ENCODE measurements at places on chromosomes 4 and X. TPM values are rescaled to one million over a fixed set of nuclear protein-coding genes. Genes with fewer than 3 reads are reported as not detected.

DNA sequence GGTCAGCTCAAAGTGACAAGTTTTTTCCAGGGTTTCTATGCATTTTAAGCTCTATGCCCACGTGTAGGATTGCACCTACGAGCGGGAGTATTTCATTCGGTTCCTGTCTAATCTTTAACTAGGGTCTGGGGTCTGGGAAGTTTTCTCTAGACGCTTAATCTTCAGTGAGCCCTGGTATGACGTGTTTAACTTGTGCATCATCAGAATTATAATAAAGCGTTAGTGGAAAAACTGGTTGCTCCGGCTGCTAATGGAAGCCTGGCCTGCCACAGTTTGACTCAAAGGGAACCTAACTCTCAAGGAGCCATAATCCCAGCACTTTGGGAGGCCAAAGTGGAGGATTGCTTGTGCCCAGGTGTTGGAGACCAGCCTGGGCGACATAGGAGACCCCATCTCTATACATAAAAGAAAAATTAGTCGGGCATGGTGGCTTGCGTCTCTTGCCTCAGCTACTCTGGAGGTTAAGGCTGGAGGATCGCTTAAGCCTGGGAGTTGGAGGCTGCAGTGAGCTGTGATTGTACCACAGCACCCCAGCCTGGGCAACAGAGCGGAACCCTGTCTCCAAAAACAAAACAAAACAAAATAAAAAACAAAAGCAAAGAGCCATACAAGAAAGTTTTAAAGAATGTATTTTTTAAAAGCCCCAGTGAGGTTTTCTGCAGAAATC, 30.2 kb downstream of the ARSD start:
- peak overlapping the region; percentile 93 for H3K27ac ChIP-seq
- peak; percentile 24 for DNase-seq
- no peaks in the 10 kb centered on the region for H3K27me3 ChIP-seq
- H3K4me1 ChIP-seq = peaks cover 17% of the 10 kb centered on the region
- peak overlapping the region; percentile 68 for H3K4me3 ChIP-seq

- peak; percentile 77 for DNase-seq
- no peaks in the 10 kb centered on the region for H3K36me3 ChIP-seq
- no peaks in the 10 kb centered on the region for H3K27me3 ChIP-seq
- peaks cover 81% of the 10 kb centered on the region for H3K4me1 ChIP-seq
- peak overlapping the region; percentile 98 for H3K27ac ChIP-seq
- 0 out of 2 replicates have a peak overlapping the region, but pooled peaks have one; percentile 12 for H3K4me3 ChIP-seq
These were observed 159.2 kb downstream of the SPRY1 start for GRCh38 chr4:123555807-123556273.

The NPNT gene
- total RNA-seq = 10.0 TPM

The TRIM75 gene
- total RNA-seq = not detected

DNA sequence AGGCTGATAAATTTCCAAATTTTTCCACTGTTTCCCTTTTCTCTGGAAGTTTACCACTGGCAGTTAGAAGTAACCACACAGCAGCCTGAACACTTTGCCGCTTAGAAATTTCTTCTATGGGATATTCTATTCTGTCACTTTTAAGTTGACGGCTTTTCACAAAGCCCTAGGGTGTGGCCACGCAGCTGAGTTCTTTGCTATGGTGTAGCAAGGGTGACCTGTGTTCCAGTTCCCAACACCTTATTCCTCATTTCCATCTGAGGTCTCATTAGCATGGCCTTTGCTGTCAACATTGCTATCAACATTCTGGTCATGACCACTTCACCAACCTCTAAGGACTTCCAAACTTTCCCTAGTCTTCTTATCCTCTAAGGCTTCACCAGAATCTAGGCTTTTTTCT, 45.4 kb upstream of the NFKB1 start:
- H3K4me3 ChIP-seq = no peak overlapping the region
- H3K27me3 ChIP-seq = no peaks in the 10 kb centered on the region
- no peaks in the 10 kb centered on the region for H3K36me3 ChIP-seq
- H3K4me1 ChIP-seq = no peaks in the 10 kb centered on the region
- H3K27ac ChIP-seq = no peak overlapping the region

GRCh38 chrX:19370061-19370460, 26.3 kb downstream of the PDHA1 start:
- no peaks in the 10 kb centered on the region for H3K36me3 ChIP-seq
- H3K4me3 ChIP-seq = no peak overlapping the region
- no peak for DNase-seq
- no peaks in the 10 kb centered on the region for H3K4me1 ChIP-seq
- H3K27ac ChIP-seq = no peak overlapping the region

- H3K4me1 ChIP-seq = peaks cover 10% of the 10 kb centered on the region
- no peak overlapping the region for H3K27ac ChIP-seq
- no peaks in the 10 kb centered on the region for H3K36me3 ChIP-seq
- no peak for DNase-seq
- no peak overlapping the region for H3K4me3 ChIP-seq
- no peaks in the 10 kb centered on the region for H3K27me3 ChIP-seq
These were observed 143.0 kb downstream of the TSPAN5 start for GRCh38 chr4:98515470-98515809.

The CLDN2 gene
- total RNA-seq = 1.1 TPM

- H3K4me3 ChIP-seq = no peak overlapping the region
- DNase-seq = no peak
- no peak overlapping the region for H3K27ac ChIP-seq
- H3K4me1 ChIP-seq = no peaks in the 10 kb centered on the region
- no peaks in the 10 kb centered on the region for H3K27me3 ChIP-seq
These were observed 367.8 kb upstream of the SLC7A11 start for GRCh38 chr4:138609943-138610350.

- H3K4me3 ChIP-seq = no peak overlapping the region
- H3K4me1 ChIP-seq = peaks cover 21% of the 10 kb centered on the region
- H3K27me3 ChIP-seq = no peaks in the 10 kb centered on the region
These were observed 18.7 kb upstream of the CDKL5 start for GRCh38 chrX:18406531-18407266.

The INTS6L gene
- not detected for total RNA-seq

The CACNA1F gene
- total RNA-seq = not detected

DNA sequence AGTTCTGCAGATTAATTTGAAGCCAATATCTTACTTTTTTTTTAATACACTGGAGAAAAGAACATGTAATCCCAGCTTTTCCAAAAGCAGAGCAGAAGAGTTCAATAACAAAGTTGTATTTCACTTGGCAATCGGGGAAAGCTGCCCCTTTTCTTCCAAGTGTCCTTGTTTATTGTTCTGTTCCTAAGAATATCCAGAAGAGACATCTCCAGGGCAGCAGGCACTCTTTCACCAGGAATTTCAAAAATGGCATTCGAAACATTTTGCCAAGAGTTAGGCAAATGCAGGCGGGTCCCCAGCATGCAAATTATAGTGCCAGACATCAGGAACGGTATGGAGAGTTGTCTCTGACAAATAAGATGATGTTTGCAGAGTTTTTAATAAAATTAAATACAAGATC, 494.5 kb downstream of the BCOR start:
- no peak overlapping the region for H3K4me3 ChIP-seq
- no peak overlapping the region for H3K27ac ChIP-seq
- DNase-seq = no peak
- no peaks in the 10 kb centered on the region for H3K36me3 ChIP-seq
- no peaks in the 10 kb centered on the region for H3K4me1 ChIP-seq
- no peaks in the 10 kb centered on the region for H3K27me3 ChIP-seq

DNA sequence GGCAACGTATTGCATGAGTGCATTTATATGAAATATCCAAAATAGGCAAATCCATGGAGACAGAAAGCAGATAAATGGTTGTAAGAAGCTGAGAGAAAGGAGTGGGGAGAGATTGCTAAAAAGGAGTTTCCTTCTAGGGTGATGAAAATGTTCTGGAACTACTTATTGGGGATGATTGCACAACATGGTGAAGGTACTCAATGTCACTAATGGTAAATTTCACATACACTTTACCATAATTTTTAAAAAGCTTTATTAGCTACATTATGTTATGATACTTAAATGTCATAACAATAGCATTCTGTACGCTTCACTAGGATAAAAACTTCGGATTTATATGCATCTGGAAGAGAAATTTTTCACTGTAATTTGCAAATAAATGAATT, 56.7 kb upstream of the WDR19 start:
- H3K36me3 ChIP-seq = no peaks in the 10 kb centered on the region
- no peak for DNase-seq
- no peaks in the 10 kb centered on the region for H3K4me1 ChIP-seq
- H3K4me3 ChIP-seq = no peak overlapping the region
- no peak overlapping the region for H3K27ac ChIP-seq

GRCh38 chr4:14749910-14750309, 252.4 kb upstream of the CPEB2 start:
- no peaks in the 10 kb centered on the region for H3K4me1 ChIP-seq
- H3K27ac ChIP-seq = no peak overlapping the region
- H3K4me3 ChIP-seq = no peak overlapping the region
- H3K36me3 ChIP-seq = no peaks in the 10 kb centered on the region
- DNase-seq = no peak

The NPY1R gene
- not detected for total RNA-seq

The PRKG2 gene
- total RNA-seq = not detected

DNA sequence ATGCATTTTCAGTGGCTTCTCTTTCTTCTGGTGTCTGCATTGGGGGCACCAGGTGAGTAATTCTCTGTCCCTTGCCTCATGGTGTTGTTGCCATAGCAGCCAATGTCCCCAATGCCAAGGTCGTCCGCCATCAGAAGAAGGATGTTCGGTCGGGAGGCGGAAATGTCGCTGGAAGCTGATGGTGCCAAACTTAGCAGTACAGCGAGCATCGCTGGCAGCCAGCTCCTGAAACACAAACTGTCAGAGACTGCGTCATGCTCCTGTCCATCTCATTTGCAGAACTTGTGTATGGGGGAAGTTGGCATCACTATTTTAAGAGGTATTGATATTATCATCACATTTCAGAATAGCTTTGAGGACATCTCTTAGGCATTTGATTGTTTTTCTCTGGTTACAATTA, 29.1 kb upstream of the ARSD start:
- H3K27me3 ChIP-seq = no peaks in the 10 kb centered on the region
- H3K36me3 ChIP-seq = peaks cover 2% of the 10 kb centered on the region
- peaks cover 23% of the 10 kb centered on the region for H3K4me1 ChIP-seq
- no peak overlapping the region for H3K27ac ChIP-seq

DNA sequence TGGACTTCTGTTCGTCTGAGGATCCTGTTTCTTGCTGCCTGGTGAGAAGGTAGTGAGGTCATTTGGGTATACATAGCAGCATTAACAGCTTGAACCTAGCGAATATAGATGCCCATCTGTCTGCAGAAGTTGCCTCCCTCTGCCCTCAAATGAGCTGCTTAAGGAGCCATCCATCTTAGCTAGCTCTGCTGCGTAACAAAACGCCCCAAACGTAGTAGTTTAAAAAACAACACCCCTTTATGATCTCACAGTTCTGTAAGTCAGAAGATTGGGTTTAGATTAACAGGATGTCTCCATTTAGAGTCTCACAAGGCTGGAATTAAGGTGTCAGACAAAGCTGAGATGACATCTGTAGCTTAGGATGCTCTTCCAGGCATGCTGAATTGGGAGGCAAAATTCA, 185.3 kb downstream of the DHRSX start:
- no peak overlapping the region for H3K27ac ChIP-seq
- H3K4me1 ChIP-seq = peaks cover 43% of the 10 kb centered on the region
- DNase-seq = no peak
- no peaks in the 10 kb centered on the region for H3K27me3 ChIP-seq
- H3K36me3 ChIP-seq = no peaks in the 10 kb centered on the region

GRCh38 chr4:112451831-112452230, 64.1 kb downstream of the NEUROG2 start:
- H3K27ac ChIP-seq = no peak overlapping the region
- no peaks in the 10 kb centered on the region for H3K36me3 ChIP-seq
- no peak overlapping the region for H3K4me3 ChIP-seq
- H3K4me1 ChIP-seq = no peaks in the 10 kb centered on the region
- DNase-seq = no peak

GRCh38 chrX:146433771-146434170, 375.8 kb upstream of the CXorf51B start:
- H3K27me3 ChIP-seq = no peaks in the 10 kb centered on the region
- no peaks in the 10 kb centered on the region for H3K4me1 ChIP-seq
- H3K4me3 ChIP-seq = no peak overlapping the region
- no peak overlapping the region for H3K27ac ChIP-seq
- no peaks in the 10 kb centered on the region for H3K36me3 ChIP-seq

DNA sequence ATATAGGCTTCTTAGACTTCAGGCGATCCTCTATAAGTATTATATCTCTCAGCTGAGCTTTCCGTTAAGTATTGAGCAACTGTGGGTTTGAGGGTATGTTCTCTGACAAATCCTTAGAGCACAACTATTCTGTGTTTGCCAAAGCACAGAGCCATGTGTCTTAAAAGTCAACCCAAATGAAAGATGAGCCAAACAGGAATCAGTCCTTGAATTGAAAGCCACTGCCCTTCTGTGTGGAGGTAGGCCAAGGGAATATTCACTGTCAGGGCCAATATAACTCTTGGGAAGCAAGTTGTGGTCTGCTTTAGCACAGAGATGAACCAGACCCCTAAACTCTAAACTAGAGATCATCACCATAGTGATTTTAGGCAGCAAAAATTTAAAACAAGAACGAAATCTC, 164.0 kb downstream of the STAG2 start:
- no peaks in the 10 kb centered on the region for H3K36me3 ChIP-seq
- no peak overlapping the region for H3K4me3 ChIP-seq
- no peak for DNase-seq
- H3K27ac ChIP-seq = no peak overlapping the region
- H3K4me1 ChIP-seq = no peaks in the 10 kb centered on the region

DNA sequence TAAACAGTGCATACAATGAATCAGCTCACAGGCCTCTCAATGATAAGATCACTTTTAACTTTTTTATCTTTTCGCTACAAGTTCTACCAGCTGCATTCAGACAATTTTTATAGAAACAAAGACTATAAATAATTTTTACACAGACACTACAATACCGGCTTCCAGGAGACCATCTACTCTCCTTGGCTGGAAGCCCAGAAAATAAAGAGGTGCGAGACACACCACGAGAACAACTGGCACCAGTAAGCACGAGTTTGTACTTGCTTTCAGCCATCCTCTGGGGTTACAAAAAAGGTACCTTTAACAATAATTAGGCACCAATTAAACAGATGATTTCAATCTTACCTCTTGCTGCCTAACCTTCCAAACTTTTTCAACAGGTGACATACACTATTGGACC, 11.2 kb upstream of the PRDX4 start:
- no peak for DNase-seq
- H3K4me3 ChIP-seq = no peak overlapping the region
- H3K36me3 ChIP-seq = no peaks in the 10 kb centered on the region
- peaks cover 17% of the 10 kb centered on the region for H3K4me1 ChIP-seq
- H3K27me3 ChIP-seq = no peaks in the 10 kb centered on the region

The SEC31A gene
- 231 TPM for total RNA-seq

DNA sequence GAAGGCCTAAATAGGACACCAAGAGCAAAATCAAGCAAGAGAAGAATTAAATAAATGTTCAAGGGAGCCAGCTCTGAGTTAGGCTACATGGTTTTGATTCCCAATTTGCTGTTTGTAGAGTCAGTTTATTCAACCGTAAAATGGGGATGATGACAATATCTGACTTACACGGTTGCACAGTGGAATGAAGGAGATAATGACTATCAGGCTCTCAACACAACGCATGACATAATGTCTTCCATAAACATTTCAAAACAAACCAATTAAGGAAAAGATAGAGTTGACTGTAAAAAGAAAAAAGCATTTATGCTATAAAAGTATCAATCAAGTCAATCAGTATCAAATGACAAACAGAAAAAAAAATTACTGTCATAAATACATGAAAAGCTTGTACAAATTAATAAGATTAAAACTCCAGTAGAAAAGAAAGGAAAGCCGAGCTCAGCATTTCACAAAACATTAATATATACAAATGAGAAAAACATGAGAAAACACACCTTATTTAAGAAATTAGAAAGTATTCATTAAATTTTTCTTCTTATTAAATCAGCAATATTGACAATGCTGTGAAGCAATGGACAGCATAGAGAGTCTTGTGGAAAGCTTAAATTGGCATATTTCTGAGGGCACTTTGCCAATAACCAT, 179.0 kb downstream of the SCFD2 start:
- H3K27ac ChIP-seq = peak overlapping the region; percentile 80
- H3K27me3 ChIP-seq = no peaks in the 10 kb centered on the region
- no peak overlapping the region for H3K4me3 ChIP-seq
- DNase-seq = no peak

Measured in HepG2 (cell line).